Hematopoietic multipotent progenitor cell treated with erythropoietin and hydrocortisone succinate and interleukin-3 and kit ligand, for 6 days (in vitro differentiated cells): ENCODE measurements at places on chromosomes 4 and X.

DNA sequence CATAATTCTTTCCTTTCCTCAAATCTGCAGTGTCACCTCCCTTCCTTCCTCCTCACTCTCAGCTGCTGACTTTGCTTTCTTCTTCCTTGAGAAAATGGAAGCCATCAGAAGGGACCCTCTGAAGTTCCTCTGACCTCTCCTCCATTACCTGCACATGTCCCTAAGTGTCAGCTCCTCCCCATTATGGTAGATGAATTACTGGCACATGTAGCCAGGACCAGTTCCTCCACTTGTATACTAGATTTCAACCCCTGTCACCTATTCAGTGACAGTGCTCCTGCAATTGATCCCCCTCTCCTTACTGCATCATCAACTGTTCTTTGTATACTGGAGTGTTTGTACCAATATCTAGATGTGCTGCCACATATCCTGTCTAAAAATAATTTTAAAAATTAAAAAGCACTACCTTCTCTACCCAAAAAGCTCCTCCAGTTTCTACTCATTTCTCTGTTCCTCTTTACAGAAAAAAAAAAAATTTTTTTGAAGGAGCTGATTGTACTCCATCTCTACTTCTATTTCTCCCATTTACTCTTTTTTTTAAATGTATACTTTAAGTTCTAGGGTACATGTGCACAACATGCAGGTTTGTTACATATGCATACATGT, 78.6 kb downstream of the CLCN5 start:
- DNase-seq, result no peak

DNA sequence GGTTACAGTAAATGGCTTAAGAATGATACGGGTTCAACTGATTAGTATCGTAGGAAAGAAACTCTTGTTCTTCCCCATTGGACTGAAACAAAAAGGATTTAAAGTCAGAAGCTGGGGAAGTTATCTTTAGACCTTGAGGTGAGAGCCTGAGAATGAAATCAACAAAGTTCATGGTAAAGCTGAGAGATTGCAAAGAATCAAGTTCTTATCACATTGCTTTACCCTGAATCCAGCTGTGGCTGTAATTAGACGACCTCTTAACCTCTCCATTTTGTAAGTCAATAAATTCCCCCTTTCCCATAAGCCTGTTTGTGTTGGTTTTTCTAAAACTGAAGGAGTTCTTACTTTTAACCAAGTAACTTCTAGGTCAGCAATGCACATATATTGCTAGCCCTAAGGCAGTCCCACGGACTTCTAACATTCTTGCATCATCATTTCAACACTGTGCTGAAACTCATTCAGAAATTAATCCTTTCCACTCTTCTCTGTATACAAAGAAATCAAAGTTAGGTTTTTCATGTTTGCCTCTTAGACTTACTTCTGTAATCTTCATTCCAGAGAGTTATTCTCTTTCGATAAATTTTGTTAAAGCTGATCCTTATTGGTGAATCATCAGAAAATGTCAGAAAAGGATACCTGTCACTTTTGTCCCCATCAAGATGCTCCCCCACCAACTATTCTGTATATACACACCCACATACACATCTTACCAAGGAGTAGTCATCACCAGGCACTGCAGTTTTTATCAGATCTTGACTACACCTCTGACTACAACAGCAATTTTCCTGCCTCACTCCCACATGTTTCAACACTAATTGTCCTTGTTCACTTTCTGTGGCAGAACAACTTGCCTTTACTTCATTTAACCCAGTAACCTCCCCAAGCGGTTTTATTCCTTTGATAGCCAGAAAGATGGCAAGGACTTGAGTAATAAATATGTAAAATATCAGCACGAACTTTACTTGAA, 77.9 kb upstream of the STK26 start:
- DNase-seq, result no peak

DNA sequence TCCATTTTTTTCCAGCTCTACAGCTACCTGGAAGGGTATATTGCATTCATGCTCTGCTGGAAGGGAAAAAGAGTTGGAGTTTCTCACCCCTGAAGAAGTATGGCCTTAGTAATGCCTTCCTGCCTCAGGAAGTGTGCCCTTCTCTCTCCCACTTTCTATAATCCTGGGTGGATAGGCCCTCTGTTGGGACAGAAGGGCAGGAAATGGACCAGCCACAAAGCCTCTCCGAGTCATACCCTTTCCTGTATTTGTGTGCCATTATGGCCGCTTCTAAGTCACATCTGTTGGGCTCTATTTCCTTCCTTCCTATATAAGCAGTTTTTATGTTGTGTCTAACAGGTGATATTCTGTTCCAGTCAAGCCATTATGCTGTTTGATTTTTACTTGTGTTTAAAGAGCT, 74.8 kb upstream of the SMARCA5 start:
- DNase-seq, result no peak

DNA sequence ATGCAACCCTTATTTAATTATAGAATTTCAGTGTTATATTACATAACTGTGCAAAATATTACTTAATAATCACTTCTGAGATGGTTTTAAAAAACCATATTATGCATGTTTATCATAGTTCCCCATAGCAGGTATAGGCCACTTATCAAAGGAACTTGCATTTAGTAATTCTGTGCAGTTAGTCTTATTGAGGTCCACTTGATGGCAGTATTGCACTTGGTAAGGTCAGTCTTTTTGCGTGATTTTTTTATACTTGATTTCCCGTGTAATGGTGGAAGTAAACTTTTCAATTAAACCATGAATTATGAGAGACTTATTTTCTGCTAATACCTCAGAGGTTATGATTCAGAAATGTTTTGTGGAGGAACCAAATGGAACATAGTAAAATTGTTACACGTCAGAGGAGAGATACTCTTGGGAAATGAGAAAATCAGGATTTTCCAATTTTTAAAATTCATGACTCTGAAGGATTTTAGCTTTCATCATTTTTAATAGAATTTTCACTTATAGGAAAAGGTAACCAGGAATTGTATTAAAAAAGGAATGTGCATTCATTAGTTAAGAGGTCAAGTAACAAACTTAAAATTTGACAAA, 230.0 kb downstream of the CCSER1 start:
- DNase-seq, result peak; percentile 82

DNA sequence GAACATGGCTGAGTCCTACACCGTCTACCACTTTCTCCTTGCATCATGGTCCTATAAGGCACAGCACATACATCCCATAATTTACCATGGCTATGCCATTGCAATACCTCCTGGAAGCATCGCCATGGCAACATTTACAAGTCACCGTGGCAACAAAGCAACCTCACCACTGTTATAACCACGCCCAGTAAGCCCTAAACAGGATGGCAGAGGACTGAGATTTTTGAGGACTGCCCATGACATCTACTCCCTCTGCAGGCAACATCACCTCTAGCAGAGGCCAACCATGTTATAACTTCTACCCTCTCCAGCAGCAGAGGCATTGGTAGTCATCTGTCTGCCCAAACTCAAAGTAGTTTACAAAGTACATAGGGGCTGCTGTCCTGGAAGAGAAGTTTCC, 29.7 kb downstream of the BCOR start:
- peak; percentile 27 for DNase-seq

GRCh38 chr4:44493924-44494323, 45.3 kb upstream of the KCTD8 start:
- peak; percentile 49 for DNase-seq

GRCh38 chr4:177405508-177405907, 36.7 kb downstream of the AGA start:
- no peak for DNase-seq

DNA sequence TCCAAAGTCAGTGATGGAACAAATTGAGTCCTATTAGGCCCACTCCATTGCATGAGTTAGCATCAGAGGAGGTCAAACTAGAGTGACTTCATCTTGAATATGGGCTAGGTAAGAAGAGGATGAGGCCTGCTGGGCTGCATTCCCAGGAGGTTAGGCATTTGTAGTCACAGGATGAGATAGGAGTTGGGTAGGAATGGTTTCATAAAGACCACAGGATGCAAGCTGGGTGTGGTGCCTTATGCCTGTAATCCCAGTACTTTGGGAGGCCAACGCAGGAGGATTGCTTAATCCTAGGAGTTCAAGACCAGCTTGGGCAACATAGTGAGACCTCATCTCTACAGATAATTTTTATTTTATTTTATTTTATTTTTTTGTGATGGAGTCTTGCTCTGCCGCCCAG, 26.8 kb downstream of the PDGFRA start:
- no peak for DNase-seq

DNA sequence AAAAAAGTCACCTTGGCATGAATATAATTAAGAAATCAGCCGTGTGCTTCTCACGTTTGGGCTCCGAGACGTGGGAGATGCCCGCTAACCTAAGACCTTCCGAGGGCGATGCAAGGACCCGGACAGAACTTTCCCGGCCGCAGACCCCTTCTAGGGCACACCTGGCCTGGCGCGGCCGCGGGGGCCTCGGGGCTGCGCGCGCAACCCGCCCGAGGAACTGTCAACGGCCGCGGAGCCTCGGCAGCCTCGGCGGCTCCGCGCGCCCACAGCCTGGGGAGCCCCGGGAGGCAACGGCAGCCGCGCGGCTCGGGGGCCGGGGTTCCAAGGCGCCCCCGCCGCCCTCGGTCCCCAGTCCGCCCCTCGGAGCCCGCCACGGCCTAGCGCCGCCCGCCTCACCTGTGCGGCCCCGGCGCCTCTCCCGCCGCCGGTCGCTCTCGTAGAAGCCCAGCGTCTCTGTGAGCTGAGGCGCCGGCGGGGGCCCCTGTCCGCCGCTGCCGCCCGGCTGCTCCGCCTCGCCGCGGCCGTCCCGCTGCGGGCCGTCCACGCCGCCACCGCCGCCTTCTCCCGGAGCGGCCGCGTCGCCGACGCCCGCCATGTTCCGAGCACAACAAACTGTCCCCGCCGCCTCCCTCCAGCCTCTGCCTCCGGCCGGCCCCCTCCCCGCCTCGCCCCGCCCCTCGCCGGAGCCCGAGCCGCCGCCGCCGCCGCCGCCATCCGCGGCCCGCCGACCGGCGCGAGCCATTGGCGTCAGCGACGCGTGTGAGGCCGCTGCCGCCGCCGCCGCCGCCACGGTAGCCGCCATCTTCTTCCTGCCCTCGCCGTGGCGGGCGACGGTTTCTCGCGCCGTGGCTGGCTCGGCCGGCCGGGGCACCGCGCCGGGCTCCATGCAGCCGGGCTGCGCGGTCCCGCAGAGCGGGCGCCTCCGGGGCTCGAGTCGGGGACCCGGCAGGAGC, at the start of gene TAPT1:
Gene TAPT1 (minus strand): TSS at position 609 of the 953 bp plus-strand sequence. CDS start 14 bp downstream, at position 595.
- peak; percentile 83 for DNase-seq

DNA sequence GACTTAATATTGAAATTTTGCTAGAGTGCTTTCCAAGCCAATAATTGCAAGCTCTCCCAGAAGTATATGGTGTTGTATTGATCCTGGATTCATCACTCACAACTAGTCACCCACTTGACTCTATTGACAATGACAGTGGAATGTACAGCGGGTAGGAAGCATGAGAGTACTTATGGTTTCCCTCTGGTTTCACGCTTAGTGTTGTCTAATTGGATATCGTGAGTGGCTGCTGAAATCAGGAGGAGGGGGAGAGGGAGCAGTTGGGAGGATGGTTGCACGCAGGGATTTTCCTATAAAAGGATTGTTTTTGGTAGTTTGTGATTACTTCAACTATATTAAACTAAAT, 1819.5 kb upstream of the TENM3 start:
- DNase-seq, result no peak

DNA sequence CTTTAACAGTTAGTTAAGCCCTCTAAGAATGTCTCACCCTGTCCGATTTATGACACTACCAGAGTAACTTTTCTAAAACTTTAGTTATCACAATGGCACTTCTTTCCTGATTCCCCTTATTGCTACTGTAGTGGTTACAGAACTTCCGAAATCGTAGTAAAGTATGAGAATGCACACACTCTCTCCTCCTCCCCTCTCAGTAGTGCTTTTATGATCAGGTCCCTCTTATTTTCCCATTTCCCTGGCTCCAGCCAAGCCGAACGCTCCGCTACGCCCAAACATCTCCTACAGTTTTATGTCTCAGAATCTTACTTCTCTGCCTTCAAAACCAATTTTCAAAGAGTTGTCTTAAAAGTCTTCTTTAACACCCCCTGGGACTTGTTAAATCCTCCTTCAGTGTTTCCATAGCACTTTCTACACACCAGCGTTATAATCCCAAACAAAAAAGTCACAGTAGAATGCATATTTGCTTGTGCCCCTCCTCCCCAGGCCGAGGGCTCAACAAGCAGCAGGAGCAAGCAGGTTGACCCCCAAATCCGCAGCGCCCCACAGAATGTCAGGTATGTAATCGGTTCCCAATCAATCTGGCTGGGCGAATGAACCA, 671 bp downstream of the HPF1 start:
- peak; percentile 19 for DNase-seq

DNA sequence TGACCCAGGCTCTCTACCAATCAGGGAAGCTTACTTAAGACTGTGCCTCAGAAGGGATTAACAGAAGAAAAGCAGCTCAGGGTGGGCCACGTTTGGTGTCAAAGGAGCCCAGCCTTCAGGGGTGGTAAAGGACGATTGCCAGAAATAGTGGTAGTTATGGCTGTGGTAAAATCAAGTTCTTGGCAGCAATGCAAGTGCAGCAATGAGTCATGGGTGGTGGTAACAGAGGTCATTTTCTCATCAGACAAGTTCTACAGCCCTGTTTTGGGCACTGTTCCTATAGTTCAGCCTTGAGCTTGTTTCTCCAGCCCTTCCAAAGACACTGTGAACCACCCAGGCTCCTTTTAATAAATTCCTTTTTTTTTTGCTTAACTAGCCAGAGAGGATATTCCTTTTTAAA, 120.3 kb downstream of the EFHC2 start:
- DNase-seq, result no peak
